Stimulated activated CD8-positive, alpha-beta memory T cell treated with anti-CD3 and anti-CD28 coated beads, Interleukin-4, amount 100 ng/mL, for 4 hours (primary cell): ENCODE measurements at places on chromosomes 16 and 17.

DNA sequence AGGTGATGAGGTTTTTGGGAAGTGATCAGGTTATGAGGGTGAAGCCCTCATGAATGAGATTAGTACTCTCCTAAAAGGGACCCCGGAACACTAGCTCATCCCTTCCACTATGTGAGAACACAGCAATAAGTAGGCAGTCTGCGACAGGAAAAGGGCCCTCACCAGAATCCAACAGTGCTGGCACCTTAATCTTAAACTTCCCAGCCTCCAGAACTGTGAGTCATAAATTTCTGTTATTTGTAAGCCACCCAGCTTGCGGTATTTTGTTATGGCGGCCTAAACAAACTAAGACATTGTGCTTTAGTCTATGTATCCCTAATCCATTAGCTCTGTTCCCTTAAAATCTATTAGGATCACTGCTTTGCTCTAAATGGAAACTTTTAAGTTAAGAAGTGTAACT, 8.5 kb downstream of the SLFN12 start:
- no peak for DNase-seq

- DNase-seq: no peak
Observed at GRCh38 chr17:38338535-38338934, 5.2 kb downstream of the GPR179 start.

DNA sequence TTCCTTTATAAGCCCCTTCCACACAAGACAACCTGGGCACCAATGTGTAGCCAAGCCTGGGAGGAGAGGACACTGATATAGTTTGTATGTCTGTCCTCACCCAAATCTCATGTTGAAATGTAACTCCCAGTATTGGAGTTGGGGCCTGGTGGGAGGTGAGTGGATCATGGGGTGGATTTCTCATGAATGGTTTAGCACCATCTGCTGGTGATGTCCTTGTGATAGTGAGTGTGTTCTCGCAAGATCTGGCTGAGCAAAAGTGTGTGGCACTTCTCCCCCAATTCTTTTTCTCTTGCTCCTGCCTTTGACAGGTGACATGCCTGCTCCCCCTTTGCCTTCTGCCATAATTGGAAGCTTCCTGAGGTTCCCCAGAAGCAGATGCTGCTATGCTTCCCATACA, 135.8 kb downstream of the USP31 start:
- DNase-seq: no peak

- no peak for DNase-seq
Observed at GRCh38 chr17:43905985-43906852, 1.1 kb downstream of the MPP2 start.

GRCh38 chr17:57458718-57459285, 202.5 kb downstream of the MSI2 start:
- no peak for DNase-seq

DNA sequence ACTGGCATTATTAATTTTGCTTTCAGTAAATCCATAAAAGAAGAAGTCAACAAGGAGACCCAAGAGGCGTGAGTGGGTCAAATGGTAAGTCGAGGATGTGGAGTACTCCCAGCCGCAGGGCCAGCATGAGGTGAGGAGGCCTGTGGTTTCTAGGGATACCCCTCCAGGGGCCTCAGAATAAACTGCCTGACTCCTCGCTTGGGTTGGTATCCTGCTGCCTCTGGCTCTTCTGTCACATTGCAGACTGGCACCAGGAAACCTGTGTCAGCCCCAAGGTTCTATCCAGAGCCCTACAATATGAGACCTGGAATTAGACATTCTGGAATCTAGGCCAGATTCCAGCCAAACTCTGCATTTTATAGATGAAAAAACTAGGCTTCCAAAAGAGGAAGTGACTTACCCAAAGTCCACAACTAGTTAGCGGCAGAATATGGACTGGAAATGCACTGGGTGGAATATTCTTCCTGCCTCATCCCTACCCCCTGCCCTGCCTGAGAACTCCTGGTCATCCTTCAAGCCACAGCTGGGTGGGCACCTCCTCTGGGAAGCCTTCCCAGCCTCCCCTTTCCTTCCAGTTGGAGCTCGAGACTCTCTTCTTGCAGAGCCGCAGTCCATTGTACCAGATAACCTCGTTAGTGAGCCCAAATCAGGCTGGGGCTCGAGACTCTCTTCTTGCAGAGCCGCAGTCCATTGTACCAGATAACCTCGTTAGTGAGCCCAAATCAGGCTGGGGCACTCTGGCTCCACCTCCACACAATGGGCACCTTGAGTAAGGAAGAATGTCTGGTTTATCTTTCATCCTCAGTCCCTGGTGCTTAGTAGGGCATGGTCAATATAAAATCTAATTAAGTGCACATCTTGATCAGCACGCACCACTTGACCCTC, 22.6 kb downstream of the C17orf67 start:
- no peak for DNase-seq

DNA sequence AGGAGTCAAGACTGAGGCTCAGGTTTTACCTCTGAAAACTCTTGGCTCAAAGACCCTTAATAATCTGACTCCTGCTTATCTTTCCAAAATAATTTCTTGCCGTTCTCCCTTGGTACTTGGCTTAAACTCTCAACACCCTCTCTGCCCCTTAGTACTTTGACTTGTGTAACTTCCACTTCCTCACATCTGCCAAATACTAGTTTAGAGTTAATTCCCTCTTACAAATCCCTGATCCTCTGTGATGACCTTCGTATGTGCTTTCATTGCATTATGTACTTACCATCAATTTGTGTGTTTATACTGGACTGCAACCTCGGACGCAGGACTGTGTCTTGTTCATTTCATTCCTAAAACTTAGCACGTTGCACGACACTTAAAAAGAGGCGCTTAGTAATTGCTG, 35.2 kb downstream of the ZNF207 start:
- no peak for DNase-seq

DNA sequence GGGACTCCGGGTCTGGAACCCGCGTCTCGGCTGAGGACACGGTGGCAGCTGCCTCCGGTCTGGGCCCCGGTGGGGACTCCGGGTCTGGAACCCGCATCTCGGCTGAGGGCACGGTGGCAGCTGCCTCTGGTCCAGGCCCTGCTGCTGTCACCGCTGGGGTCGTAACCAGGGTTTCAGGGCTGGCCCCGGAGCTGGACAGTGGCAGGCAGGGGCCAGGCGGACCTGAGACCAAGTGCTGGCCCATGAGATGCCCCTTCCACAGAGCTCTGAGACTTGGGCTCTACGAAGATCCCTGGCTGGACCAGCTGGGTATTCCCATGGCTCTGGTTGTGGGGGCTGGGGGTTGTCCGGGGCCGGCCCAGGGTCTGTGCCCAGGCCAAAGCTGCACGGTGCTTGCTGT, 3.8 kb downstream of the RPUSD1 start:
- no peak for DNase-seq

DNA sequence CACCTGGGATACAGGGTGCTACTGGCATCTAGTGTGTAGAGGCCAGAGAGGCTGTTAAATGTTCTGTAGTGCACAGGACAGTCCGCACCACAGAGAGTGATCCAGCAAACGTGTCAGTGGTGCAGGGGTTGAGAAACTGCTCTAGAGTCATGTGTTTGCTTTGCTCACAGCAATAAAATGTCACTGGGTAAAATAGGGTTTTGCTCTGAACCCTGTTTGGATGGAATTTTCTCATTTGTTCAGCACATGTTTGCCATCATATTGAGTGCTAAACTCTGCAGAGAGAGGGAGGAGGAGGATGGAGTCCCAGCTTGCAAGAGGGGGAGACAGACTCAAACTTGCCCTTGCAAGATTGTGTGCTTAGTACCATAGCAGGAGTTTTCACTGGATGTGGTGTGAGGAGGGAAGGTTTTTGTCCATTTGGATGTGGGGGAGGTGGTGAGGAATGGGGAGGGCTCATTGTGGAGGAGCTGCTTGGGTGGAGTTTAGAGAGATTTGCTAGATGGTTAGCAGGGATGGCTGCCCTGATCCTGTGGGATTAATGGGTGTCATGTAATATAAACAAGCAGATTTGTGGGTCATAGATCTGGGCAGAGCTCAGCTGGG, 11.8 kb downstream of the PLCG2 start:
- DNase-seq: no peak

DNA sequence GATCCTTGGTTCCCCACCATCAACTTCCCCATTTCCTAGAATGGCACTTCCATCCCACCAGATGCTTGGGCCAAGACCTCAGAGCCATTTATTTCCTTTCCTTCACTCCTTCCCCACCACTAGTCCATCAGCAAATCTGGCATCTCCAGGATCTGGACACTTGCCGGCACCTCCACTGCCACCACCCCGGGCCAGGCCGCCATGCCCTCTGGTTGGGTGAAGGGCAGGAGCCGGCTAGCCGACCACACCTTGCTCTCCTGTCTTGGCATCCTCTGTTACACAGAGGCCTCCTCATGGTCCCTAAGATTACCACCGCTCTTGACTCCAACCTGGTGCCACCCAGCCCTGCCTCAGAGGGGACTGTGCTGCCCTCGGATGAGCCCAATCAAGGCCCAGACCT, 104.5 kb downstream of the RMI2 start:
- no peak for DNase-seq

GRCh38 chr16:3131755-3132377, 3.0 kb upstream of the ZNF213 start:
- no peak for DNase-seq

DNA sequence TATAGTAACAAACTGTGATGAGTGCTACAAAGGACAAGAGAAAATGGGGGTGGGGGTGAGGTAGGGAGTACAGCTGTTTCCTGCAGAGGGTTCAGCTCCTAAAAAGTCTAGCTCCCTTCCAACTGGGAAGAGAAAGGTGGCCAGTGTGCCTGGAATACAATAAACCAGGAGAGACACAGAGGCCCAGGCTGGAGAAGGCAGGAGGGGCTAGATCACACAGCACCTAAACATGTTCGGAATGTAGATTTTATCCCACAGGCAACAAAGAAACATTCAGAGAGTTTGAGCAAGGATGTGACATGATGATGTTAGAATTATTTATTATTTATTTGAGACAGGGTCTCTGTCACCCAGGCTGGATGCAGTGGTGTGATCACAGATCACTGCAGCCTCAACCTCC, 10.2 kb downstream of the TEX2 start:
- no peak for DNase-seq

GRCh38 chr16:68296693-68297092, 14.1 kb downstream of the SLC7A6OS start:
- DNase-seq: no peak

- DNase-seq: no peak
Observed at GRCh38 chr16:77190190-77190477, 856 bp upstream of the MON1B start.

- DNase-seq: no peak
Observed at GRCh38 chr16:85321509-85322271, 209.4 kb upstream of the CIBAR2 start.

DNA sequence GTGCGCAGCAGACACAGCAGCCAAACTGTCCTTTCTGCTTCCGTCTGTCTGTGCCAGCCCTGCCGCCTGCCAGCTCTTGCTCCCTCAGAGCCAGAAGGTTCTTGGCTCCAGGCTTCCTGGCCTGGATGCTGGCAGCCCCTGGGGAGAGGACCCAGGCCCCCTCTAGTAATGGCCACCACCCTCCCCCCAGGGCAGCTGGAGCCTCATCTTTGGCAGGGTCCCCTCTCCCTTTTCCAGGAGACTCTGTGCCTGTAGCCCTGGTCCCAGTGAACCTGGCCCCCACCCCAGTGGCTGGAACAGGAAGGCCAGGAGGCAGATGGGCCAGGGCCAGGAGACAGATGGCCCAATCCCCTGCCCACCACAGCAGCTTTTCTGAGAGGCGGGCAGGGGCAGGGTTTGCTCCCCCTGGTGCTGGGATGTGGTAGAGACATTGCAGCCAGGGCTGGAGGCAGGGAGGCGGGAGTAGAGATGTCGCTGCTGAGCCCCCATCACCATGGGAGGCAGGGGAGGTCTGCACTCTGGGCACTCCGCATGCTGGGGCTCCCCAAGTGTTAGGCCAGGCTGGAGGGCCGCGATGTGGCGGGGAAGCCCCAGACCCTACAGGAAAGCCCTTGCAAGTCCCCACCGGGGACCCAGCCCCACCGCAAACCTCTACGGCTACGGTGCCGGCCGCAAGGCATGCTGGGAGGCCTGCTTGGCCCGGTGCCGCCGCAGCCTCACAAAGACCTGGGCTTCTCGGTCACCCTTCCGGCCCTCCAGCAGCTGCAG, 16.7 kb downstream of the UNC13D start:
- no peak for DNase-seq

DNA sequence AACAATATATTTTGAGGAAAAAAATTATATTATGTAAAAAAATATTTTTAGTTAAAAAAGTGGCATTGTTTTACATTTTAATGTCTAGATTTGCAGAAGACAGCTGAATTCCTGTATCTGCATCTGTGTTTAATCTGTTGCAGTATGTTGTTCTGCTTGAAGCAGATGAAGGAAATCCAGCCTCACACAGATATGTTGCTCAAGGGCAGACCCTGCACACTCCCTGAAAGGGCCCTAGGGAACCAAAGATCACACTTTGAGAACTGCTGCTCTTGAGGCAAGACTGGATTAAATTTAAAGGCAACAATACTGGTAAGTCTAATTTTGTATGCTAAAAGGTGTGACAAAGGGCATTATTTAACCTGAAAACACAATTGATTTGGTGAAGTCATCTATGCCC, 16.4 kb upstream of the SLC6A4 start:
- no peak for DNase-seq

GRCh38 chr17:6823011-6823442, 8.5 kb downstream of the TEKT1 start:
- no peak for DNase-seq
